ENCODE measurements at places on chromosomes 16 and 17. TPM values are rescaled to one million over a fixed set of nuclear protein-coding genes. Genes with fewer than 3 reads are reported as not detected.

Gene SNX20
- total RNA-seq: 26.6 TPM

Gene OSGIN1
- 2.1 TPM for total RNA-seq

Gene JMJD6
- total RNA-seq: 133 TPM

Gene KCTD19
- not detected for total RNA-seq

Gene PTGES3L
- 0.20 TPM for total RNA-seq

Gene SLC16A5
- total RNA-seq: 9.2 TPM

Gene AKAP1
- total RNA-seq: 23.1 TPM

Gene UTP4
- 40.1 TPM for total RNA-seq

Gene CCL18
- not detected for total RNA-seq

Gene KDM8
- 17.3 TPM for total RNA-seq

Data from CD4-positive, alpha-beta T cell (primary cell).